Hematopoietic multipotent progenitor cell treated with erythropoietin and hydrocortisone succinate and interleukin-3 and kit ligand, for 6 days (in vitro differentiated cells): ENCODE measurements at places on chromosomes 5 and 9.

GRCh38 chr5:78568212-78568611, 80.4 kb downstream of the LHFPL2 start:
- DNase-seq, result no peak

DNA sequence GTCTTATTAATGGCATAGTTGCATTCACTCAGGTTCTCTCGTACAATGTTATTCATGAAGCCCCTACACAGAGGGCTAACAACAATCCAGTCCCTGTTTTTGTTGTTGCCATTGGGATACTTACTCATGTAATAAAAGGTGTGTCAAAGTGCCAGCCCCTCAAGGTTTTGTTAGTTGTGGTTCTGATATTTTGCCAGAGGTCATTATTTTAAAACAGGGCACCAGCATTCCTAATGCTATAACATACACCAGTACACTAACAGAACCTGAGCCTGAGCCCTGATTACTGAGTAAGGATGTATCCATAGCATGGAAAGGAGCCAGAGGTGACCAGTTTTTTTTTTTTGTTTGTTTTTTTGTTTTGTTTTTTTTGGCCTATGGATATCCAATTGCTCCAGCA, 50.2 kb downstream of the SMC2 start:
- DNase-seq, result no peak

DNA sequence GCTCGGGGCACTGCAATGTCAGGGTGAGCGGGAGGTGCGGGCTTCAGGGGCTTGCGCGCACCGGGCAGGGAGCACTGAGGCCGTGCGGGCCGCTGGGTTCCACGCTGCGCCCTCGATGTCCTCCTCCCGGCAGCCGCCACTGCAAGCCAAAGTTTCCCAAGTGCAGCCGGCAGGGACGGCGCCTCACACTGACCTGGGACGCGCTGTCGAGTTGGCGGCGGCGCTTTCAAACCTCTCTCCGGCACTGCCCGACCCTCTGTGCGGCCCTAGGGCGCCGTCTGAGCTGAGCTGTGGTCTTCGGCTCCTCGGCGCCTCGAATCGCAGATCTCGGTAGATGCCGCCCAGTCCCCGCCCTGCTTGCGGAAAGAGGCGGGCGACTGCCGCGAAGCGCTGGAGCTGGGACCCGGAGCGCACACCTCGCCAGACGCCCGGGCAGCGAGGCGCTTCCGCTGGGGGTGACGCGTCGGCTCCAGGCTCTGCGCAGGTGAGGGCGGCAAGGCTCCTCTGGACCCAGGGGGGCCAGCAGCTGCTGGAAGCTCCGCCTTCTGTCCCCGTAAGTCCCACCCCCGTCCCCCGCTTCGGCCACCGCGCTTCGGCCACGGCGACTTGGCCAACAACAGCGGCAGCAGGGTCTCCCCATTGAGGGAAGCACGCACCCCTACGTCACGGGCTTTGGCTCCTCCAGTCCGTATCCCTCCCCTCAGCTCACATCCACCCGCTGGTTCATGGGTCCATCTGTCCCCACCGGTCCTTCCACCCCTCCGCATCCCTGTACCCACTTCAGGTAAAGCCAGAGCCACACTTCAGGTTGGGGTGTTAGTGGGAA, at the start of gene ANKRD34B:
ANKRD34B (minus strand) TSS at position 320 of the 826 bp plus-strand sequence. CDS start 10,261 bp downstream, outside the sequence.
- DNase-seq, result peak; percentile 62

DNA sequence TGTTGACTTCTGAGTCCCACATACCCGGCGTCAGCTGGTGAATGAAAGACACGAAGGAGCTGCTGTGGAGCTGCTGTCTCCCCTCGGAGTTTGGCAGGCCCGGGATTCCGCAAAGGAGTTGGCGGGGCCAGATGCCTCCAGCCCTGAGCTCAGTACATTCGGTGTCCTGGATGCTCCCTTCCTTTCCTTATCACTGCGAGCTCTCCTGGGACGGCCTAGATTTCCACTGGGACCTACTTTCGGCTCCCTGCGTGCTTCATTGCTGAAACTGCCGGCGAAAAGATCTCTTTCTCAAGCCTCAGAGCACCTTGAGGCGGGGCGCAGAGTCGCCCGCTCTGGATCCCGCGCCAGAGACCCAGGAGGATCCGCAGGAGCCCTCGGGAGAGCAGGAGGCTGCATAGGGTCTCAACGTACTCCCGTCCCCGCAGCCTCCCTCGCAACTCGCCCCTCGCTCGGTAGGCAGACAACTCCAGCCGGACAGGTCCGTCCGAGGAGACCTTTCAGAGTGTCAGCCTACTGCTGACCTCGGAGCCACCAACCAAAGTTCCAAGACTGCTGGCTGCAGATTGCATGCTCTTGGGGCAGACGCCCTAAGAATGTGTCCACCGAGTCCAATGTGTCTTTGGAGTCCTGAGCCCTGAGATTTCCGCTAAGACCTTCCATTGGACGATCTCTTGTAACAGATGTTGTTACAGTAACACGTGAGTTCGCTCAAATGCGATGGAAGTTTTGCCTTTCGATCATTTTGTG, 6.1 kb downstream of the ANXA2R start:
- no peak for DNase-seq

DNA sequence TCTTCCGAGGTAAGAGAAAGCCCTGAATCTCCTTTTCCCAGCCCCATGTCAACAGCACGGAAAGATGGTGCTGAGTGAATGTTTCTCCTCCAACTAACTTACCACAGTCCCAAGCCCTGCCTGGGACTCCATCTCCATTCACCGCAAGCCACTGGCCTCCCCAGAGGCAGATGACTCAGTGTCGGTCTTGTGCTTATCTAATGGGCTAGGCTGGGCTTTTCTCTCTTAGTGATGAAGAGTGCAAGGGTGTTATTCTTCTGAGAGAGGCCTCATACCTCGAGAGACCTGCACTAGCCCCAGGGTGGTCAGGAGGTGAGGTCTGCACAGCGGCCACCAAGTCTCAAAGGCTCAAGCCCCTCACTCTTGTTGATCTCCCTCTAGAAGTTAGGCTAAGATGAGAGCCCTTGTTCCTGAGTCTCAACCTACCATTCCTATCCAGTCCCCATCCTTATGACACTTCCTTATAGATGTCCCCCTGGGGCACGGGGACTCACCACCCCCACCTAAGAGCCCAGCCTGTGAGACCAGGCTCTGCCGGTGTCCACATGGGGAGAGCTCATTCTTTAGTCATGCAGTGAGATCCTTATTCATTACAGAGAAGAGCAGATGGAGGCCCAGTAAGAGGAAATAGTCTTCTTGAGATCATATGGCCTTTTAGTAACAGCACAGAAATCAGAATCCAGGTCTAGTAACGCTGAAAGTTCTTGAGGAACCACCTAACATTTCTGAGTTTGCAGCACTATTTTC, 127.0 kb downstream of the SAXO1 start:
- DNase-seq, result no peak

- DNase-seq, result no peak
Observed at GRCh38 chr5:171424726-171425125, 5.3 kb downstream of the FGF18 start.

DNA sequence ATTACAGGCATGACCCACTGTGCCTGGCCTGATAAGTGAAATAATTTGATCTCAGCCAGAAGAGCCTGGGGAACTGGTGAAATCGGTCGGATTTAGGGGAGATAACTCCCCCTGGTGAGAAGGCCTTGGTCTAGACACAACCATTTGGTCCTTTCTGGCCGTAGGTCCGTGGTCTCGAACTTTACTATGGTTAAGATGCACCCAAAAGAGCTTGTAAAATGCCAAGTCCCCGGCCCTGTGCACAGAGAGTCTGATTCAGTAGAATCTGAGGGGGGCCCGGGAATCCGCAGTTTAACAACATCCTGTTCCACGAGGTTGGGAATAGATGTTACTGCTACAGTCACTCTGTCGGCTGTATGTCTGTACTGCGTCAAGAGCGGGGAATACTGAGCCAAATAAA, 140.7 kb downstream of the C9orf50 start:
- no peak for DNase-seq

DNA sequence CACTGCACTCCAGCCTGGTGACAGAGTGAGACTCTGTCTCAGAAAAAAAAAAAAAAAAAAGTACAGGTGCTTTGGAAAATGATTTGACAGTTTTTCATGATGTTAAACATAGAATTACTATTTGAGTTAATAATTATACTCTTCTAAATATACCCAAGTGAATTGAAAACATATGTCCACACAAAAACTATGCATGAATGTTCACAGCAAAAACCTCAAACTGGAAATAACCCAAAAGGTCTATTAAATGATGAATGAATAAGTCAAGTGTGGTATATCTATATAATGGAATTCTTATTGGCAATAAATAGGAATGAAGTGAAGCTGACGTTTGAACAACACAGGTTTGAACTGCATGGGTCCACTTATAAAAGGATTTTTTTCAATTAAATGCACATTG, 207.2 kb upstream of the DAB2 start:
- DNase-seq, result no peak

GRCh38 chr9:1053986-1054425, 3.8 kb downstream of the DMRT2 start:
- no peak for DNase-seq

DNA sequence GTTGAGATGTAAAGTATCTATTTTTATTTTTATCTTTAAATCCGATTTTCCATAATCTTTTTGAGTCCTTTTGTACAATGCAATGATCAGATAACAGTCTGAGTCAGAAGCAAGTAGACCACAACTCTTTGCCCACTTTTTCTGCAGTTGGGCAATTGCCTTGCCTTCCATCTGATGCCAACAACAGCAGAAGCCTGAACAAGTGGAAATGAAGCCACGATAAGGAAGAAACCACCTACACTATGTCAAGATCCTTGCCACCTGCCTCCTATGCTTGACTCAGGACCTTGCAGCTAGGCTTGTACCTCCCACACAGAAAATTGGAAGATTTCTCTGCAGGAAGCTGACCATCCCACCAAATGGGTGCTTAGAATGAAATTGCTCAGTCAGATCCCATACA, 78.6 kb downstream of the ANXA1 start:
- DNase-seq, result peak; percentile 64

GRCh38 chr9:73179589-73179988, 27.9 kb downstream of the ANXA1 start:
- DNase-seq, result no peak

- peak; percentile 54 for DNase-seq
Observed at GRCh38 chr5:35618304-35618636, 607 bp downstream of the SPEF2 start.

GRCh38 chr5:148988328-148988727, 74.5 kb downstream of the SH3TC2 start:
- no peak for DNase-seq

DNA sequence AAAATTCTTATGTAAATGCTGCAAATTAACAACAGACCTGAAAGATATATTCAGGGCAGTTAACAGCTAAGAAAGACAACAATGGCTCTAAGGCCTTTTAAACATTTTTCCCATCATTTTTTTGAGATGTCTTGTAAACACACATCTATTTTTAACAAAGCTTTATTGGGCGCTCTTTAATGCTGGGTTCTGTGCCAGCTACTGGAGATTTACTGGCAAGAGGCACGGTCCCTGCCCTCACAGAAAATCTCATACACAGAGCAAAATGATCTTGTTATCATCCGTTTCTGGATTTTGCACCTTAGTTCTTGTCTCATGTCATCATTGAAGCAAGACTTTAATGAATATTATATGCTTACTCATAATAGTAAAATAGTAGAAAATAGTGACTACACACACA, 1022.3 kb upstream of the WWC1 start:
- no peak for DNase-seq

DNA sequence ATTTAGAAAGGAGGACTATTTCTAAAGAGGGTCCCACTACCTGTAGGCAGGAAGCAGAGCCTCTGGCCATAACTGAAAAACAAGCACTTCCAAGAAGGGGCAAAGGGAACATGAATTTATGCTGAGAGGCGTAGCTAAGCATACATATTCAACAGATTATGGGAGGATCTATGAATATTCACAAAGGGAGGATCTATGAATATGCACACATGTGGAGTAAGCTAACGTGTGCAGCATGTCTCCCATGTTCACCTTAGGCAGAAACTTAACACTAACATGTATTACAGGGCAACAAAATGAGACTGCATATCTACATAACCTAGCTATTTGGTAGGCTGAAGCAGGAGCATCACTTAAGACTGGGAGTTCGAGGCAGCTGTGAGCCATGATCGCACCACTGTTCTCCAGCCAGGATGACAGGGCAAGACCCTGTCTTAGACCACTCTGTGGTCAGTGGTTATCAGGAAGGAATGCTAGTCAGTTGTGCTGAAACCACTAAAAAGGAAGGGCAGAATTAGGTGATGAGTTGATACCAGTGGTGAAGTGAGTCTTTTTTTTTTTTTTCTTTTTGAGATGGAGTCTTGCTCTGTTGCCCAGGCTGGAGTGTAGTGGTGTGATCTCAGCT, 20.8 kb downstream of the FXN start:
- peak; percentile 57 for DNase-seq
